H9 (cell line): ENCODE measurements at places on chromosomes 4 and X.

GRCh38 chr4:38128478-38129459, 168.6 kb downstream of the PTTG2 start:
- peak; percentile 74 for DNase-seq

GRCh38 chrX:11423362-11423818, 130.2 kb downstream of the AMELX start:
- DNase-seq = no peak

DNA sequence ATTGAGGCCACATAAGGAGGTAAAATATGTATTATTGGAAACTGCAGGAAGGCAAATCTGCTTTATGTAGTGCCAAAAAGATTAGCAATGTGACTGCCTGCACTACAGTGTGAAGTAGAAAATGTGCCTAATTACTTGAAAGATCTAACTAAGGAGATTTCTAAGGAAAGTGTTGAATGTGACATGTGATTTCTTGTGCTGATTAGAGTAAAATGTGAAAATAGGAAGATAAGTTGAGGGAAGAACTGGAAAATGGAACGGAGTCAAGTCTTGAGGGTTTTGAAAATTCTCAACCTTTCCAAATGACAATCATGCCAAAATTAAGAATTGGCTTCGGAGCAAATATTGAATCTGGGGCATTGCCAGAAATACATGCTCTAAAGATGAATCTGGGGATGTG, 209.5 kb upstream of the SPOCK3 start:
- no peak for DNase-seq

- no peak for DNase-seq
These were observed 25.0 kb downstream of the CTPS2 start for GRCh38 chrX:16687514-16687913.

- no peak for DNase-seq
These were observed 3.9 kb downstream of the RAB9A start for GRCh38 chrX:13692771-13693231.

GRCh38 chr4:146485968-146486367, 35.8 kb downstream of the SLC10A7 start:
- DNase-seq = no peak

DNA sequence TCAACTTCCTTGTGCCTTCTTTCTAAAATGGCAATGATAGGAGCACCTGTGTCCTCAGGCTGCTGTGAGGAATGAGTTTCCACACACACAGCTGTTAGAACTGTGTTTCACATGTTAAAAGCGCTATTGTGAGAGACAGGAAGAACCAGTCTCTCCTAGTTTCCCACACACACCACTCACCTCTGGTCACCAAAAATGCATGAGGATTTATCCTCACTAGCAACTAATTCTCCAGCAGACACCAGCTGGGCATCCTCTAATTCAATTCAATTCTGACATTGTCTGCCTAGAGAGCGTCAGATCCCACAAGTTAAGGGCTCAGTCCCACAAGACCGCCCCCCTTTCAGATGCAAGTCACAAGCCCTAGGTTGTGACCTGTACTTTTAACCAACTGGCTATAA, 29.0 kb upstream of the SLC2A9 start:
- DNase-seq = no peak
